ENCODE measurements at places on chromosomes 12 and 14.

DNA sequence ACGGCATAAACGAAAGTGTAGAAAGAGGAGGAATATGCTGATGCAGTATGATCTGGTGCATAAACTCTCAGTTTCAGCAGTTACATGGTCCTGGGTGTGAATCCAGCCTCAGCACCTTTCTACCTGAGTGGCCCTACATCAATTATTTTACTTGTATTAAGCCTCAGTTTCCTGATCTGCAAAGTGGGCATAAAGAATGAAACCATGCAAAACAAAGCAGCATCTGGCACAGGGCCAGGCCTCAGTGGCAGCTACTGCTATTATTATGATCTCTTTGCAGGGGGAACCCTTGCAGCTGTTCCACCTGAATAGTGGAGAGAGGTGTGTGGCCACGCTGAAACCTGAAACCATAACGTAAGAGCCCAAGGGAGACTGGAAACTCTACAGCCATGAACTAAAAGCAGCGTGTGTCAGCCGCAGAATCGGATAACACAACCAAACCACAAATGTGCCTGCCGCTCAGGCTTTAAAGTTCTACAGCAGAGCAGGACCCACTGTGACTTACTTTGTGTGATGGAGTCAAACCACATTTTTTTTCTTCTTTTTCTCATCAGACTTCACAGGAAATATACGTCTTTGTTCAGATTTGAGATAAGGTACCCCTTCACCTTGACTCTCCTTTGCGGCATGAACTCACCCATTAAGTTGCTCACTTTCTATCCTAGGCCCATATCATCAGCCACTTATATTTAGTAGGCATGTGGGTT, 29.2 kb upstream of the FOS start:
- H3K27ac ChIP-seq = no peak overlapping the region
- peaks cover 11% of the 10 kb centered on the region for H3K4me1 ChIP-seq
- no peak overlapping the region for H3K4me3 ChIP-seq
- no peaks in the 10 kb centered on the region for H3K36me3 ChIP-seq

GRCh38 chr14:72024043-72024407, 91.8 kb downstream of the RGS6 start:
- no peak overlapping the region for H3K4me3 ChIP-seq
- no peaks in the 10 kb centered on the region for H3K4me1 ChIP-seq
- peak; percentile 3 for DNase-seq
- no peaks in the 10 kb centered on the region for H3K27me3 ChIP-seq

DNA sequence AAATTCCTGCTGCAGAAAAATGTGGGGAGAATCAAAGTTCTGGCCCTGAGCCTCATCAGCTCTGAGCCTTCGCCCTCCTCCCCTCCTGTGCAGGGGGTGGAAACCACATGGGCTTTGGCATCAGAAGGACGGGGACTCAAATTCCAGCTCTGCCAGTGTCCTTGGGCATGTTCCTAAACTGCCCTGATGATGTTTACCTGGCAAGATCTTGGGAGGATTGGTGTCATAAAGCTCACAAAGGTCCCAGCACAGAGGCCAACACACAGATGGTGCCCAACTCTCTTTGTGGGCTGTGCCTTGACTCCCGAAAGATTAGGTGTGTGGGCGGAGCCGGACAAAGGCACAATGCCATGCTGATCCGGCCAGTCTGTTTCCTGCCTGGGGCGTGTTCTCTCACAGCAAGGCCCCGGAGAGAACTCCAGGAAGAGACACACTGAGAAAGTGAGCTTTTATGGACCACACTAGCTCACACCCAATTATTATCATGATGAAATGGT, 20.5 kb upstream of the CLMN start:
- no peak for DNase-seq
- H3K27ac ChIP-seq = peak overlapping the region; percentile 63
- H3K4me3 ChIP-seq = no peak overlapping the region
- peaks cover 18% of the 10 kb centered on the region for H3K4me1 ChIP-seq
- no peaks in the 10 kb centered on the region for H3K36me3 ChIP-seq

- no peaks in the 10 kb centered on the region for H3K4me1 ChIP-seq
- no peaks in the 10 kb centered on the region for H3K36me3 ChIP-seq
- H3K27ac ChIP-seq = no peak overlapping the region
- DNase-seq = no peak
These were observed 104.6 kb downstream of the SAMD4A start for GRCh38 chr14:54671537-54671936.

- H3K4me3 ChIP-seq = no peak overlapping the region
- DNase-seq = no peak
- no peaks in the 10 kb centered on the region for H3K36me3 ChIP-seq
- H3K27me3 ChIP-seq = peaks cover 9% of the 10 kb centered on the region
- no peak overlapping the region for H3K27ac ChIP-seq
These were observed 58.7 kb downstream of the STX2 start for GRCh38 chr12:130780325-130780724.

GRCh38 chr12:71626098-71626497, 37.5 kb downstream of the ZFC3H1 start:
- no peaks in the 10 kb centered on the region for H3K27me3 ChIP-seq
- H3K27ac ChIP-seq = no peak overlapping the region
- no peak overlapping the region for H3K4me3 ChIP-seq
- peaks cover 9% of the 10 kb centered on the region for H3K4me1 ChIP-seq

GRCh38 chr14:38286452-38286851, 30.6 kb upstream of the CLEC14A start:
- no peaks in the 10 kb centered on the region for H3K27me3 ChIP-seq
- no peak for DNase-seq
- no peaks in the 10 kb centered on the region for H3K4me1 ChIP-seq

DNA sequence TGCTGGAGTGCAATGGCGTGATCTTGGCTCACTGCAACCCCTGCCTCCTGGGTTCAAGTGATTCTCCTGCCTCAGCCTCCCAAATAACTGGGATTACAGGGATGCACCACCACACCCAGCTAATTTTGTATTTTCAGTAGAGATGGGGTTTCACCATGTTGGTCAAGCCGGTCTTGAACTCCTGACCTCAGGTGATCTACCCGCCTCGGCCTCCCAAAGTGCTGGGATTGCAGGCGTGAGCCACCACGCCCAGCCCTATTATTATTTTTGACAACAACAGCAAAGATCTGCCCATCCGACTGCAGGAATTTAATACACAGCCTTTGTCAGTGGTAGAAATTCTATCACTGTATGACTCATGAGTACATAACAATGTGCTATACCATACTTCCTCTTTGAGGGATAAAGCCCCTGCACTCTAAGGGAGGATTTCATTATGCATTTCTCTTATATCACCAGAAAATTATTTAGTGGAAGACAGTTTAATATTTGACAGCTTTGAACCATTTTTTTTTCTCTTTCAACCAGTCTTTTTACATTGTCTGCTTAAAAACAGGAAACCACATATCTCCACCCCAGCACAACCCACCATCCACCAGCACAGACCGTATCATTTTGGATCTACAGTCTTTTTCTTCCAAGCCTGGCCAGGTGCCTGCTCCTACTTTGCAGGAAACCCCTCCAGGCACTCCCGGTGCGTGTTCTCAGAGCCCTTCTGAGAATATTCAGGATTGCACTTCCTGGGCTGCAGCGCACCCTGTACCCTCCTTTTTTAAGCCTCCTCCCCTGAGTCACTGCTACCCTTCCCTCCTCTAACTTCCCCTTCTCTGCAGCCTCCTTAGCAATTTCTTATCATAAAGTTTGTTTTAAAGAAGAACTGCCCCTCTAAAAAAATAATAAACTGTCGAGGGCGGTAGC, 594 bp downstream of the ARHGDIB start:
- H3K27ac ChIP-seq = peak overlapping the region; percentile 23
- peak overlapping the region; percentile 22 for H3K4me3 ChIP-seq
